ENCODE measurements at places on chromosomes 11 and 22. TPM values are rescaled to one million over a fixed set of nuclear protein-coding genes. Genes with fewer than 3 reads are reported as not detected.
A peak's percentile ranks its signal among the peaks of the same experiment; 100 is the strongest.

DNA sequence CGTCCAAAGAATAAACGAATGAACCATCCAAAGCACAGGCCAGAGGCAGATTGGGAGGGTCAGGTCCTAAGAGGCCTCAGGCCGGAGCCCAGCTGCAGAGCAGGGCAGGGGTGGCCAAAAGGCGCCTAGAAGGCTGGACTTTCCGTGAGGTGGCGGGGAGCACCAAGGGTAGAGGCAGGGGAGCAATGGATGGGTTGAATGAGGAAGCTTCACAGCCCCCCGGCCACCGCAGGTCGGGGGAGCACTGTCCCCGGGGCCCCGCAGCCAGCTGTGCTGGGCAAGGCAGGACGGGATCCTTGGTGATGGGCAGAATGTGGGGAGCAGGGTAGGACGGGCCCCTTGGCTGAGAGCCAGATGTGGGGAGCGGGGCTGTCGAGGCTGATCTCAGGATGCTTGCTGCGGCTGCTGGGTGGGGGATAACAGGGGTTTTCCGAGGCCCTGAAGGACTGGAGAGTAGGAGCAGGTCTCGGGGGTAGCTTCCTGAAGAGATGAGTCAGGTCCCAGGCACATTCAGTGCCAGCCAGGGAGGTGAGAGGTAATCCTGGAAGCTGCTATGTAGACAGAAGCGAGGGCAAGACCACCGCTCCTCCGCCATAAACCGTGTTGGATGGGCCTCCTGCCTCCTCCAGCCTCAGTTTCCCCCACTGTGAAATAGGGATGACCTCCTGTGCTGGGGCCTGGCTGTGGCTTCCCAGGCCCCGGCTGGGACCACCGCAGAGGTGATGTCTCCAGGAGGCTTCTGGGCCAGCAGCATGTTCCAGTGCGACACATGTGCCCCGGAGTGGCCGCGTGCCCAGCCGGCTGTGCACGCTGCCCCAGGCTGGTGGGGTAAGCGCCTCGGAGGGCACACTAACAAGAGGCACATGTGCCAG, 34.6 kb upstream of the KCNQ1OT1 start:
- H3K4me1 ChIP-seq = no peaks in the 10 kb centered on the region
- no peak overlapping the region for H3K4me3 ChIP-seq
- no peaks in the 10 kb centered on the region for H3K27me3 ChIP-seq

The OR2AG2 gene
- total RNA-seq = 0.09 TPM

DNA sequence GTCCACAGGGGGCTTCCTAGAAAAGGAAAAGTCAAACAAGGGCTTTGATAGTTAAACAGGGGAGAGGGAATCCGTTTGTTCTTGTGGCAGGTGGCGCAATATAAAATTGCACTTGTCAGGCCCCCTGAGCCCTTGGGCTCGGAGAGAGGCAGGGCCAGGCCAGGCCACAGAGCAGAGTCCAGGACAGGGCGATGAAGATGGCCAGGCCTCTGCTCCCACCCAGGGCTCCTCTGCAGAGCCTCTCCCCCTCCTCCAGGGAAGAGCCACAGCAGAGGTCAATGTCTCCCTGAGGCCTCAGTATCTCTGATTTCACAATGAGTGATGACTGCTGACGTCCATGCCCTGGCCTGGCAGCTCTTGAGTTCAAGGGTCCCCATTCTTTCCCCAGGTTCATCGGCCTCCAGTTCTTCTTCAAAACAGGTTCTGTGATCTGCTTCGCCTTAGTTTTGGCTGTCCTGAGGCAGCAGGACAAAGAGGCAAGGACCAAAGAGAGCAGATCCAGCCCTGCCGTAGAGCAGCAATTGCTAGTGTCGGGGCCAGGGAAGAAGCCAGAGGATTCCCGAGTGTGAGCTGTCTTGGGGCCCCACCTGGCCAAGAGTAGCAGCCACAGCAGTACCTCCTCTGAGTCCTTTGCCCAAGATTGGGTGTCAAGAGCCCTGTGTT, 36.4 kb upstream of the TPBGL start:
- H3K27ac ChIP-seq = no peak overlapping the region
- H3K36me3 ChIP-seq = no peaks in the 10 kb centered on the region
- no peak overlapping the region for H3K4me3 ChIP-seq
- no peaks in the 10 kb centered on the region for H3K4me1 ChIP-seq

GRCh38 chr11:100630898-100631297, 56.2 kb upstream of the ARHGAP42 start:
- H3K27me3 ChIP-seq = no peaks in the 10 kb centered on the region
- no peaks in the 10 kb centered on the region for H3K36me3 ChIP-seq
- H3K4me1 ChIP-seq = no peaks in the 10 kb centered on the region
- no peak for DNase-seq
- no peak overlapping the region for H3K27ac ChIP-seq
- no peak overlapping the region for H3K4me3 ChIP-seq

- no peak overlapping the region for H3K4me3 ChIP-seq
- H3K27ac ChIP-seq = no peak overlapping the region
- H3K36me3 ChIP-seq = no peaks in the 10 kb centered on the region
These were observed 217.4 kb downstream of the SBF2 start for GRCh38 chr11:10076458-10077141.

- no peaks in the 10 kb centered on the region for H3K27me3 ChIP-seq
- H3K4me3 ChIP-seq = no peak overlapping the region
- no peaks in the 10 kb centered on the region for H3K4me1 ChIP-seq
These were observed 190.9 kb upstream of the BLID start for GRCh38 chr11:122306831-122307391.

DNA sequence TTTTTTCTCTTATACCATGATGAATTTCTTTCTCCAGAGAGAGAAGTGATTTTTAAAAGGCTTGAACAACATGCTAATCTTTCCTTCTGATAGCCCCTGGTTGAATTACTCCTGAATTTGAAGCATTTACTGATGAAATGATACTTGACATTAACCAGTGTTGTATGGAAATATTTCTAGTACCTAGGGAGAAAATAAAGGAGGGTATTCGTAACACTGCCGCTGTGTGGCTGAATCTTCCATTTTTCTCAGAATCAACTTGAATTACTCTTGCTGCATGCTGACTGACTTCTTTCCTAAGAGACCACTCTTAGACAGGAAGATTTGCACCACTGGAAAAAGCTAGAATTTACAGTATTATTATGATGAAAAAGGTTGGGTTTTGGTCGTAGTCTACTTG, 118.3 kb downstream of the FAT3 start:
- H3K4me3 ChIP-seq = no peak overlapping the region
- no peaks in the 10 kb centered on the region for H3K36me3 ChIP-seq
- no peak overlapping the region for H3K27ac ChIP-seq

The TCP11L1 gene
- total RNA-seq = 25.9 TPM

DNA sequence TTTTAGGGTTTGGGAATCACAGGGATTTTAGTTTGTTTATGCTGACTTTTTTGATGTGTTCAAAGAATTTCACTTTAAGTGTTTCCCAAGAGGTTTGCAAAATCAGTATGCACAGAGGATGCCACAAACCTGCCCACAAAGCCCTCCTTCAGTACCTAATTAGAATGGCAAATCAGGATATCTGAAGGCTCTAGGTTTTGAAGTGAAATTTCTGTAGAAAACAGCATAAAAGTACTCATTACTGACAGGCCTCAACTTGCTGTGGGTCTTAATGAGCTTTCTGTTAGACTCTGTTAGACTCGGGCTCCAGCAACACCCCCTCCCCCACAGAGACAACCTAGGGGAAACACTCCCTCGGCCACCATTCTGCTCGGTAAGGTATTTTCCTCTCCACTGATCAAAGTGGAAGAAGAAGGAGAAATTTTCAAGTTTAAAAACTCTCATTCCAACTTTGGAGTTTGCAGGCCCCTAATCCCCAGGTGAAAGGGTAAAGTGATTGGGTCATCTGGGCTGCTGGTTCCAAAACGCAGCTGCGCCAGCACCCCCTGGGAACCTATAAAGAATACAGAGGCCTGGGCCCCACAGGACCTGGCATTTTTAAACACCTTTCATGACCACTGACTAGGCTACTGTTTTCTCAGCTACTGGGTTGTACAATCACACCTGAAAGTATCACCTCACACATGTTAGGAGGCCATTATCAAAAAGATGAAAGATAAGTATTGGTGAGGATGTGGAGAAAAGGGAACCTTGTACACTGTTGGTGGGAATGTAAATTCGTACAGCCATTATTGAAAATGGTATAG, 67.5 kb downstream of the PLEKHA7 start:
- H3K27me3 ChIP-seq = no peaks in the 10 kb centered on the region
- H3K27ac ChIP-seq = no peak overlapping the region
- no peak overlapping the region for H3K4me3 ChIP-seq
- H3K4me1 ChIP-seq = no peaks in the 10 kb centered on the region
- no peaks in the 10 kb centered on the region for H3K36me3 ChIP-seq
- no peak for DNase-seq

DNA sequence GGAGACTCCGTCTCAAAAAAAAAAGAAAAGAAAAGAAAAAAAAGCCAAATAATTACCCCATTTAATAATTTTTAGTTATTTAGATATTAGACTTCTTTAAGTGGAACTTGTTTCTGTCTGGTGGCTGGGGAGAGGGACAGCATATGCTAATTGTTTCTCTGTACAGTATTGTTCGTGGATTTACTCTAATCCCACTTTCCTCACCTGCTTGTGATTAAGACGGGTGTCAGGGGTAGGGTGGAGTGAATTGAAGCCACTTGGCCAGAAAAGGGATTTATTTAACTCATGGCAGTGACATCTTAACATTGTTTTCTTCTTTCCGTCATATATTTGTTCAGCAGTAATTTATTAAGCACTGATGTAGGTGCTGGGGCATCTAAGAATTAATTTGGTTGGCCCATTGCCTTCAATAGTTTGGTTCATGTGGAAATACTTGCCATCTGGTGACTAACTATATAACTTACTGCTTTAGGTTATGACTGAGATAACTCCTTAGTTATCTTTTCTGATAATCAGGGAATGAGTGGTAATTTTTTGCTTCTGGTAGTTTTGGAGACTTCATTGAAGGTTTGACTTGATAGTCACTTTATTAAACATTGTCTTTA, 4.6 kb downstream of the TNRC6B start:
- no peaks in the 10 kb centered on the region for H3K27me3 ChIP-seq
- peaks cover 5% of the 10 kb centered on the region for H3K4me1 ChIP-seq
- DNase-seq = no peak

- no peaks in the 10 kb centered on the region for H3K36me3 ChIP-seq
- H3K4me3 ChIP-seq = no peak overlapping the region
- H3K27me3 ChIP-seq = no peaks in the 10 kb centered on the region
These were observed 121.0 kb downstream of the GRIK4 start for GRCh38 chr11:120632579-120632978.

DNA sequence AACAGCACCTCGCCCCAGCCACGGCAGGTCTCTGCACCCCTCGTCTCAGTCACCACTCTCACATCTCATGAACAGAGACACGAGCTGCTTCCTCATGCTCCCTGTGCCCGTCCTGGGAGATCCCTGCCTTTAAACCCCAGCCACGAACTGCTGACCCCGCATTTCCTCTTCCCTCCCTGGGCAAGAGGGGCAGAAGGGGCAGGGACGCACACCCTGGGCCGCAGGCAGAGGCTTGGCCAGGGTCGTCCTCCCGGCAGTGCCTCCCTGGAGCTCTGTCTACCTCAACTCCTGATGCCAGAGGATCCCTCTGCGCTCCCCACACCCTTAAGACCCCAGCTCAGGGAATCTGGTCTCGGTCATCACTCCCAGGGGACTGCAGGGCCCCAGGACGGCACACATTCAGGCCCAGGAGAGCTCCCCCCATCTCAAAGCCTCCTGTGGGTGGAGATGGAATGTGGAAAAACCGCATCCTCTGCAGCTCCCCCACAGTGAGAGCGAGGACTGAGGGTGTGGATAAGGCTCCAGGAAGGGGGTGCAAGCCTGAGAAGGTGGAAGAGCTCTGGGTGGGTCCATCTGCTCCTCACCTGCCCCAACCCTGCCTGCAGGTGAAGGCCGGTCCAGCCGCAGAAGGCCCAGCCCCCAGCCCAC, 1.2 kb downstream of the BID start:
- no peak overlapping the region for H3K27ac ChIP-seq
- no peak for DNase-seq
- no peaks in the 10 kb centered on the region for H3K4me1 ChIP-seq
- H3K36me3 ChIP-seq = no peaks in the 10 kb centered on the region
- no peaks in the 10 kb centered on the region for H3K27me3 ChIP-seq
- peak overlapping the region; percentile 36 for H3K4me3 ChIP-seq

- DNase-seq = peak; percentile 64
- H3K27me3 ChIP-seq = no peaks in the 10 kb centered on the region
- no peak overlapping the region for H3K4me3 ChIP-seq
- no peaks in the 10 kb centered on the region for H3K36me3 ChIP-seq
- no peak overlapping the region for H3K27ac ChIP-seq
These were observed 3.8 kb downstream of the GAL3ST3 start for GRCh38 chr11:66045177-66045639.

The TENM4 gene
- 6.4 TPM for total RNA-seq

DNA sequence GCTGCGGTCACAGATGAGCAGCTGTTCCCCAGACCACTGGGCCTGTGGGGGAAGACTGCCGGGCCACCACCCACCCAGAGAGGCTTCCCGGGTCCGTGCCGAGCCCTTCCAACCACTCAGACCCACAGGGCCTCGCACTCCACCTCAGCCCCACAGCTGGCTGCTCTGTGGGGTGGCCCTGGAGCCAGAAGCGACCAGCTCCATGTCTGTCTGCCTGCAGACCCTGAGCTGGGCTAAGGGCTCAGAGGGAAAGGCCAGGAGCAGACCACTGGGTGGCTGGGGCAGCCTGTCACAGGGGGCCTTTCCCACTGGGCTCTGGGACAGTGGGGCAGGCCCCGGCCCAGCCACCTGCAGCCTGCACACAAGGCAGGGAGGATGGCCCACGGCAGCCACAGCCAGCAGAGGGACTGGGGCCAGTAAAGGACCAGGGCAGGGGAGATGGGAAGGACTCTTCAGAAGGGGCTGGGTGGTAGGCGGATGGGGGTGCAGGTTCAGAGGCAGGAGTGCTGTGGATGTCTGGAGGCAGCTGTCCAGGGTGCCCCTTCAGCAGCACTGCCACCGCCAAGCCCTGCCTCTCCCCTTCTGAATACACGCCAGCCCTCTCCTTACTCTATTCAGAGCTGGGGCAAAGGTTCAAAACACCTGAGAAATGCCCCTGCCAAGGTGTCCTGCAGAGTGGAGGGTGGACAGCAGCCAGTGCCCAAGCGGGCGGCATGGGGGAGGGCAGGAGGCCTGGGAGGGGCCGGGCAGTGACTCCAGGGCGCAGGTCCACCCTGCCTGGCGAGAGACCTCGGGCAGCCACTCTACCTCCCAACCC, 32.2 kb downstream of the GNB1L start:
- no peaks in the 10 kb centered on the region for H3K27me3 ChIP-seq
- DNase-seq = no peak
- H3K4me3 ChIP-seq = no peak overlapping the region
- H3K27ac ChIP-seq = no peak overlapping the region

GRCh38 chr11:78063440-78064181, at the start of gene THRSP:
TSS of gene THRSP (plus strand) at chr11:78063861. CDS start at chr11:78063882, 21 bp downstream.
- H3K4me1 ChIP-seq = no peaks in the 10 kb centered on the region
- no peaks in the 10 kb centered on the region for H3K27me3 ChIP-seq
- no peaks in the 10 kb centered on the region for H3K36me3 ChIP-seq

- H3K27me3 ChIP-seq = no peaks in the 10 kb centered on the region
- DNase-seq = no peak
- H3K4me3 ChIP-seq = no peak overlapping the region
- H3K4me1 ChIP-seq = no peaks in the 10 kb centered on the region
These were observed 8.0 kb upstream of the HTATIP2 start for GRCh38 chr11:20355221-20356219.

GRCh38 chr11:83612891-83613766, 327.0 kb upstream of the CCDC90B start:
- no peaks in the 10 kb centered on the region for H3K4me1 ChIP-seq
- no peak overlapping the region for H3K27ac ChIP-seq
- H3K4me3 ChIP-seq = no peak overlapping the region
- H3K36me3 ChIP-seq = no peaks in the 10 kb centered on the region
- H3K27me3 ChIP-seq = no peaks in the 10 kb centered on the region
- DNase-seq = no peak

Measured in uterus (tissue), 4 donors.